ENCODE measurements at places on chromosomes 11 and 22.

DNA sequence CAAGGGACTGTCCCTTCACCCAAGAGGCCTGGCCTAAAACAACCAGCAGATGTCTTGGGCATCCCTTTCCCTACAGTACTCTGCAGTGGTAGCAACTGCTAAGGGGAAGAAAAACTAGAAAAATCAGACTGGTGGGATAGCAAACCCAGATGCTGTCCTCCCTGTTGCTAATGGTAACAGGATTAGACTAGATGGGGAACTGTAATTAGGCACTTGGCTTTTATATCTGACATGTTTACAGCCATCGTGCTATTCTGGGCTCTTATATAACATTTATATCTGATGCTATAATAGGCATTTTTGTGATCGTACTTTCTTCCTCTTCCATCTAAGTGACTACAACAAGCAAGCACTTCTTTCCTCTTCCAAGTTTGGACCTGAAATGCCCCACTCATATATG lies 316.7 kb downstream of the DLG2 start:
- no peak for DNase-seq

GRCh38 chr11:76173663-76174062 lies 32.6 kb downstream of the WNT11 start:
- DNase-seq, result no peak

GRCh38 chr11:121389651-121390050 lies 62.5 kb upstream of the SORL1 start:
- no peak for DNase-seq

DNA sequence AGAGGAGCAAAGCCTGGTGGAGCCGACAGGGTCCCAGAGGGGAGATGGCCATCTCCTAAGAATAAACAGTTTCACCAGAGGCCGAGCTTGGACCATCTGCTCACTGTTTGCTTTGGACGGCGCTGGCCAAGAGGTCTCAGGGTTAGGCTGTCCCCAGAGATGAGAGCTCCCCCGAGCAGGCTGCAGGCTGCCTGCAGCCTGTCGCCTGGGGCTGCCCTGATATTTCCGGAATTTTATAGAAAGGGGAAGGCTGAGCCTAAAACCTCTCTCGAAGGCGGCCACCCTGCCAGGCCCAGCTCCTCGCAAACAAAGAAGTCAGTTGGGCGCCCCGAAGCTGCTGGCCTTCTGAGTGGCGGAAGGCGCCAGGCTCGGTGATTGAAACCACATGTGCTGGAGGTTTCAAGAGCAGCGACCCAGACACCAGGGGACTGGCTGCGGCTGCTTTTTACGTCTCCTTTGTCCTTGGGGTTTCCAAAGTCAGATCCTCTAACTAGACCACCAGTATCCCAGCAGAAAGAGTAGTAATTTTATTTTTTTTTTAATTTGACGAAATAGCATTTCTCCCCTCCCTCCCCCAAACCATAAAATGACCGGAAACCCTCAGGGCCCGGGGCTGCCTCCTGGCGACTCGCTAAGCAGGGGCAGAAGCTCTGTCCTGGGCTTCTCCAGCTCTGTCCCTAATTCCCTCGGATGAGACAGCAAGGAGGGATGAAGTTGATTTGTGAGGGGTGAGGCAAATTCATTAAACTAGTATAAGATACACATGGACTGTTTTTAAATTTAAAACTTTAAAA lies 57.4 kb downstream of the CLMP start:
- DNase-seq, result no peak

All from stimulated activated CD4-positive, alpha-beta T cell treated with anti-CD3 and anti-CD28 coated beads, Interleukin-12 subunit alpha, Interleukin-12 subunit beta, amount 100 ng/mL, for 48 hours (primary cell).